Effector memory CD4-positive, alpha-beta T cell (primary cell): ENCODE measurements at places on chromosomes 11 and 22.

GRCh38 chr11:43832536-43832935 lies 48.1 kb upstream of the ALKBH3 start:
- H3K4me3 ChIP-seq: no peak overlapping the region
- no peaks in the 10 kb centered on the region for H3K36me3 ChIP-seq
- H3K27me3 ChIP-seq: no peaks in the 10 kb centered on the region
- DNase-seq: no peak

DNA sequence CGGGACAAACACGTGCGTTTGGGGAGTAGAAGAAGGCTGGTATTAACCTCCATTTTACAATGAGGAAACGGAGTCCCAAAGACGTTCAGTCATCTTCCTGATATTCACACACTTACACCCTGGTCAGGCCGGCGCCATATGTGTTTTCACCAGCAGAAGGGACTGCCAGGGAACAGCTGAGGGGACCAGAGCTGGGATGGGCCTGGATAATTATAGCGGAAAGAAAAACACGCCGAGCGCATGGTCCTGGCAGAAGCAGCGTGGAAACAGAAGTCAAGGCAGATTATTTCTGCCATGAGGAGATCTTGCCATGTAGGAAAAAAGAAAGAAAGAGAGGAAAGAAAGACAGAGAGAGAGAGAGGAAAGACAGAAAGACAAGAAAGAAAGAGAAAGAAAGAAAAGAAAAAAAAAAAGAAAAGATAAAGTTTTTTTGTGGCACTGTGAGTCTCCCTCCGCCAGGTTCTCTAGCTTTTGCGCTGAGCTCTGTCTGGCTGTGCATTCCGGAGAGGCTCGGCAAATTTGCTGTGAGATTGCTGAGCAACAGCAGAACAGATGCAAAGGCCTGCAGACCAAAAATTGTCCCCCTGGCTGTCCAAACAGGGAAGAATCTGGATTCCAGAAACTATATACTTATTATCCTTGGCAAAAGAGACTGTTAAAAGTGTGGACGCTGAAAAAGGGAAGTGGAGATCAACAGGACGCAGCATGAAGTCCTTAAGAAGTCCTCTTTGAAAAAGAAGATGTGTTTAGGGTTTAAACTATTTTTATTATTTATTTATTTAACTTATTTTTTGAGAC lies 1.3 kb upstream of the UCP2 start:
- no peak for DNase-seq
- H3K27ac ChIP-seq: peak overlapping the region; percentile 92
- H3K27me3 ChIP-seq: no peaks in the 10 kb centered on the region
- peaks cover 13% of the 10 kb centered on the region for H3K36me3 ChIP-seq

GRCh38 chr22:39277142-39277607 lies 32.4 kb upstream of the PDGFB start:
- H3K27ac ChIP-seq: no peak overlapping the region
- no peak overlapping the region for H3K4me3 ChIP-seq
- DNase-seq: no peak
- no peaks in the 10 kb centered on the region for H3K4me1 ChIP-seq

DNA sequence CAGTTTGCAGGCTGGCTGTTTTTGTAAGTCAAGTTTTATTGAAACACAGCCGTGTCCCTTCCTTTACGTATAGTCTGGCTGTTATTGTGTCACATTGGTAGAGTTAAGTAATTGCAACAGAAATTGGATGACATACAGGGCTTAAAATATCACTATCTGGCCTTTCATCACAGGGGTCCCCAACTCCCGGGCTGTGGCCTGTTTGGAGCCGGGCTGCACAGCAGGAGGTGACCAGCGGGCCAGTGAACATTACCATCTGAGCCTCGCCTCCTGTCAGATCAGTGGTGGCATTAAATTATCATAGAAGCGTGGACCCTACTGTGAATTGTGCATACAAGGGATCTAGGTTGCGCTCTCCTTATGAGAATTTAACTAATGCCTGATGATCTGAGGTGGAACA lies 31.7 kb downstream of the EXT2 start:
- H3K4me3 ChIP-seq: no peak overlapping the region
- DNase-seq: no peak
- no peaks in the 10 kb centered on the region for H3K27me3 ChIP-seq
- no peaks in the 10 kb centered on the region for H3K4me1 ChIP-seq
- peaks cover 45% of the 10 kb centered on the region for H3K36me3 ChIP-seq
- no peak overlapping the region for H3K27ac ChIP-seq

- H3K36me3 ChIP-seq: no peaks in the 10 kb centered on the region
- H3K4me1 ChIP-seq: no peaks in the 10 kb centered on the region
- peak overlapping the region; percentile 64 for H3K27ac ChIP-seq
- peak overlapping the region; percentile 75 for H3K4me3 ChIP-seq
These were observed 785 bp upstream of the EFCAB6 start for GRCh38 chr22:43812890-43813289.

DNA sequence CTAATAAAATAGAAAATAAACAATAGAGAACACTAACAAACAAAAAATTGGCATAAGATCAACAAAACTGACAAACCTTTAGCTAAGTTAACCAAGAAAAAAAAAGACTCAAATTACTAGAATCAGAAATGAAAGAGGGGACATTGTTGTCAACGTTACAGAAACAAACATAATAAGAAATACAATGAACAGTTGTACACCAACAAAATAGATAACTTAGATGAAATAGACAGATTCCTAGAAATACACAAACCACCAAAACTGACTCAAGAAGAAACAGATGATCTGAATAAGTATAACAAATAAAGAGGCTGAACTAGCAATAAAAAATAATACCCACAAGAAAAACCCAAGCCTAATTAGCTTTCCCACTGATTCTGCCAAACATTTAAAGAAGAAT lies 34.7 kb upstream of the TMPRSS4 start:
- peaks cover 49% of the 10 kb centered on the region for H3K4me1 ChIP-seq
- H3K27me3 ChIP-seq: no peaks in the 10 kb centered on the region
- H3K27ac ChIP-seq: peak overlapping the region; percentile 51
- H3K4me3 ChIP-seq: no peak overlapping the region

- no peaks in the 10 kb centered on the region for H3K4me1 ChIP-seq
- peaks cover 30% of the 10 kb centered on the region for H3K36me3 ChIP-seq
- no peaks in the 10 kb centered on the region for H3K27me3 ChIP-seq
- H3K27ac ChIP-seq: no peak overlapping the region
- no peak overlapping the region for H3K4me3 ChIP-seq
These were observed 15.8 kb upstream of the EHD1 start for GRCh38 chr11:64894070-64894811.

GRCh38 chr11:379205-380094 lies 10.2 kb downstream of the B4GALNT4 start:
- H3K4me3 ChIP-seq: no peak overlapping the region
- no peak for DNase-seq

DNA sequence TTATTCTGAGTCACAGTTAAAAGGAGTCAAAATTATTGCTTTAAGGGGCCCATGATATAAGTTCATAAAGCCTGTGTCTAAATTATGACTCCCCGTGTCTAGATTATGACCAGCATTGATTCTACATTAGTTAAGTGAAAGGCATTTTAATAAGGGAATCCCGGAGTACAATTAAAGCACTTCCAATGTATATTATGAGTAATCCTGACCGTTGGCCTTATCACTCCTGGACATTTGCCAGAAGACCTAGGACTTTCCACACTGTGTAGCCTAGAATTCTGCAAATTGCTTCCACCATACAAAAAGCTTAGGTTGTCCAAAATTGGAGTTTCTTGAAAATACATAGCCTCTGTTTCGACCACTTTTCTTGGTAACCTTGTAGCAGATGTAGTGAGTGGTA lies 1292.6 kb downstream of the LRRC4C start:
- no peak for DNase-seq
- no peak overlapping the region for H3K27ac ChIP-seq
- H3K4me3 ChIP-seq: no peak overlapping the region
- no peaks in the 10 kb centered on the region for H3K36me3 ChIP-seq
- H3K27me3 ChIP-seq: no peaks in the 10 kb centered on the region
- H3K4me1 ChIP-seq: no peaks in the 10 kb centered on the region

- H3K27me3 ChIP-seq: no peaks in the 10 kb centered on the region
- H3K4me3 ChIP-seq: no peak overlapping the region
- no peaks in the 10 kb centered on the region for H3K36me3 ChIP-seq
- DNase-seq: no peak
- peaks cover 11% of the 10 kb centered on the region for H3K4me1 ChIP-seq
These were observed 85.2 kb upstream of the PPARA start for GRCh38 chr22:46064966-46065666.

DNA sequence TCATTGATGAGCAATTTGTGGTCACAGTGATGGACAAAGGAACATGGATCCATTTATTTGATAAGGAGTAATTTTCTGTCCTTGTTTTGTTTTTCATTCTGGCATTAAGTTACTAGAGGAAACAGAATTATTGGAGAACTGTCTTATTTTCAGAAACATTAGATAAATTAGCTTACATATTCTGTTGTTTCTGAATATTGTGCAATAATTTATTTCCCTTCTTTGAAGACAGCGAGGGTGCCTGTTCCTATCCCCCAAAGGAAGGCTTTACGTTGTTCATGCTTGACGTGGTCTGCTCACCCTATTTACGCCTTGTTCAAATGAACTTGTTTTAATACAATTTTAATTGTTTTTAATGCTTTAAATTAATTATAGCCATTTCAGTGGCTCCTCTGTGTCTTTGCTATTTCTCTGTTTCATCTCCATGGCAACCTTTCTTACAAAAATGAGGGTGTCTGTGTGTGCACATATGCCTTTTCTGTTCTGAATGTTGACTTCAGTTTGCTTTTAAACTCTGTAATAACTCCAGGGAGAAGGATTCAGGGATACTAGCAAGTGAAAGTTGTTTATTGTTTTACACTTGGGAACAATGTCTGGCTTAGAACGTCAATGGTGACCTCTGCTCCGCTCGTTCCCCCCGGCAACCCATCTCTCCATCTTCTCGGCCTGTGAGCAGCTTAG lies 138.3 kb upstream of the PLET1 start:
- H3K36me3 ChIP-seq: no peaks in the 10 kb centered on the region
- no peak overlapping the region for H3K4me3 ChIP-seq
- H3K4me1 ChIP-seq: no peaks in the 10 kb centered on the region

- peak overlapping the region; percentile 23 for H3K27ac ChIP-seq
- H3K27me3 ChIP-seq: no peaks in the 10 kb centered on the region
- no peak overlapping the region for H3K4me3 ChIP-seq
- H3K36me3 ChIP-seq: no peaks in the 10 kb centered on the region
- H3K4me1 ChIP-seq: peaks cover 8% of the 10 kb centered on the region
These were observed 44.1 kb upstream of the PRDM11 start for GRCh38 chr11:45102361-45102809.

DNA sequence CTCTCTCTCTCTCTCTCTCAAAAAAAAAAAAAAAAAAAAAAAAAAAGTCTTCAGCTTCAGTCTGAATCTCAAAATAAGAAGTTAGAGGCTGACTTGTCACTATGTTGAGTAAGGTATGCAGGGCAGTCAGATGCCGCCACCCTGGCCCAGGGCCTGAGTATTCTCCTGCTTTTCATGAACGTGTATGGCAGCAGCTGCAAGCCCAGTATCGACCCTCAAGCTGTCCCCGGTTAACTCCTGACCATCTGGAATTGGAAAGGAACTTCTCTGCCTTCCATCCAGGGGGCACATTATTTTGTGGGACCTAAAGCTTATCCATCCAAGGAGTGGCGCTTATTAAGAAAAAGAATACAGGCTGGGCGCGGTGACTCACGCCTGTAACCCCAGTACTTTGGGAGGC lies 11.4 kb downstream of the MRGPRD start:
- no peak overlapping the region for H3K27ac ChIP-seq
- H3K4me1 ChIP-seq: peaks cover 8% of the 10 kb centered on the region
- H3K4me3 ChIP-seq: no peak overlapping the region
- DNase-seq: no peak
- no peaks in the 10 kb centered on the region for H3K27me3 ChIP-seq

DNA sequence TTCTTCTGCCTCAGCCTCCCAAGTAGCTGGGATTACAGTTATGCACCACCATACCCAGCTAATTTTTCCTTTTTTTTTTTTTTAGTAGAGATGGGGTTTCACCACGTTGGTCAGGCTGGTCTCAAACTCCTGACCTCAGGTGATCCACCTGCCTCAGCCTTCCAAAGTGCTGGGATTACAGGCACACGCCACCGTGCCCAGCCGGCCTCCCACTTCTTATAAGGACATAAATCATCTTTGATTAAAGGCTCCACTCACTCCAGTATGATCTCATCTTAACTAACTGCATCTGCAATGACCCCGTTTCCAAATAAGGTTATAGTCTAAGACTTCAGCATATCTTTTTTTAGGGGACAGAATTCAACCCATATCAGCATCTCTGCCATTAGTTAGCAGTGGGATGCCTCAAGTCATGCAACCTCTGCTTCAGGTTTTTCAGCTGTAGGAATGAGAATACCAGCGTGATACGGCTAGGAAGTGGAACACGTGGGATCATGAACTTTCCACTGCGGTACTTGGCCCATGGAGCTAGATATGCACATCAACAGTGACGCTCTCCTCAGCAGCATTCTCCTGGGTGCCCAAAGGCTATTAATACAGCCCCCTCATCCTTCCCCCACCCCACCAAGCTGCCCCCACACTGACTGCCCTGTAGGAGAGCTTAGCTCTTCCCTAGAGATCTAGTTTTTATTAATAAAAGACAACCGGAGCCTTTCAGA lies 41.4 kb downstream of the MCHR1 start:
- no peak overlapping the region for H3K4me3 ChIP-seq
- no peaks in the 10 kb centered on the region for H3K4me1 ChIP-seq
- no peak for DNase-seq

GRCh38 chr11:75714211-75714610 lies 3.4 kb upstream of the MOGAT2 start:
- H3K36me3 ChIP-seq: no peaks in the 10 kb centered on the region
- no peak overlapping the region for H3K27ac ChIP-seq
- no peaks in the 10 kb centered on the region for H3K4me1 ChIP-seq
- H3K27me3 ChIP-seq: no peaks in the 10 kb centered on the region
- DNase-seq: no peak

DNA sequence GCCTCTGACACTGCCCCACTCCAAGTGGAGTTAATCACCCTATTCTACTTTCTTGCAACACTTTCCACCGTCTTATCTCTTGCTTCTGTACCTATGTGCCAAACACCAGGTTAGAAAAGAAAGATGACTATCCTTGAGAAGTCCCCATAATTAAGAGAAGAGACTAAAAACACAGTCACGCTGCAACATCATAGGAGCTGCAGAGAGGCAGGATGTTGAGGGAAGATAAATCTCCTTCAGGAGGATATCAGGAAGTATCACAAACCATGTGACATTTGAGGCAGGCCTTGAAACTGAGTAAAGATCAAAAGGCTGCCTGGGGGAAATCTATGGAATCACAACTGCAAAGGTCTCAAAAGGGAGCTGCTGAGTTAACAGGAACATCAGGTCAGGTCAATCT lies 24.8 kb downstream of the GAB2 start:
- DNase-seq: no peak
- H3K4me1 ChIP-seq: no peaks in the 10 kb centered on the region
- no peak overlapping the region for H3K27ac ChIP-seq
- no peaks in the 10 kb centered on the region for H3K27me3 ChIP-seq
- no peak overlapping the region for H3K4me3 ChIP-seq

- H3K36me3 ChIP-seq: no peaks in the 10 kb centered on the region
- H3K4me3 ChIP-seq: no peak overlapping the region
- H3K27me3 ChIP-seq: no peaks in the 10 kb centered on the region
These were observed 13.2 kb downstream of the FAM118B start for GRCh38 chr11:126224647-126225294.

GRCh38 chr11:119573858-119574257 lies 150.9 kb upstream of the THY1 start:
- DNase-seq: no peak
- no peaks in the 10 kb centered on the region for H3K27me3 ChIP-seq
- no peak overlapping the region for H3K4me3 ChIP-seq
